ENCODE measurements at places on chromosomes 1 and 21.
A peak's percentile ranks its signal among the peaks of the same experiment; 100 is the strongest.

GRCh38 chr1:113683384-113684152, 75.7 kb downstream of the PHTF1 start:
- no peak for DNase-seq

DNA sequence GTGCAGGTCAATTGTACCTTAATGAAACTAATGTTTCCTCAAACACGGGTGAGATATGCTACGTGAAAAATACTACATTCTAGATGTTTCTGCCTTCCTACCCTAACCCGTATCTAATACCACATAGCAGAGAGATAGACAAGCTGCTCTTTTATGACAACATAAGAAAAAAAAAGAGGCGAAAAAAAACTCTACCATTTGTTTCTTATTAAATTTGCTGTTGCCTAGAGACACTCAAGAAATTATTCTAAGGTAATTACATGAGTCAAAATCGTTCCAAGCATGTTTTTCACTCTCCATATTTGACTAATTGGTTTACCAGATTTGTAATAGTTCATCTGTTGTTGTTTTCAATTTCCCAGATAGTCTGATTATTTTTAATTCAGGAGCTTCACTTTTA, 27.4 kb downstream of the PALMD start:
- no peak for DNase-seq

DNA sequence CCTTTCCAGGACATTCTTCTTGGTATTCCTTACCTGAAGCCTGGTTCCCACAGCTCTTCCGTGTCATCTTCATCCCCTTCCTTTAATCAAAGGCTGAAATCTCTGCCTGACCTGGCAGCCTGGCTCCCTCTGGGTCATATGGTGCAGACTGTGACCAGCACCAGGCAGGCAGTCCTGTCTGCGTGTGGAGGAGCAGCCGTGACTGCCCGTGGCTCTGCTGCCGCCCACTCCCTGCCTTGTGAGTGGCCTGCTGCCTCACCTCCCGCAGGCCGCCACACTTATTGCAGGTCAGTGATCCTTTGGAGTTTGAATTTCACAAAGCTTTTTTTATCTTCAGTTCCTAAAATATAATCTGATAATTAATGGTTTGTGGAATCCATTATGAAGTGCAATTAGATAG, 36.2 kb upstream of the EPHA8 start:
- no peak for DNase-seq

GRCh38 chr21:36145259-36145658, 10.4 kb downstream of the CBR3 start:
- DNase-seq: no peak

DNA sequence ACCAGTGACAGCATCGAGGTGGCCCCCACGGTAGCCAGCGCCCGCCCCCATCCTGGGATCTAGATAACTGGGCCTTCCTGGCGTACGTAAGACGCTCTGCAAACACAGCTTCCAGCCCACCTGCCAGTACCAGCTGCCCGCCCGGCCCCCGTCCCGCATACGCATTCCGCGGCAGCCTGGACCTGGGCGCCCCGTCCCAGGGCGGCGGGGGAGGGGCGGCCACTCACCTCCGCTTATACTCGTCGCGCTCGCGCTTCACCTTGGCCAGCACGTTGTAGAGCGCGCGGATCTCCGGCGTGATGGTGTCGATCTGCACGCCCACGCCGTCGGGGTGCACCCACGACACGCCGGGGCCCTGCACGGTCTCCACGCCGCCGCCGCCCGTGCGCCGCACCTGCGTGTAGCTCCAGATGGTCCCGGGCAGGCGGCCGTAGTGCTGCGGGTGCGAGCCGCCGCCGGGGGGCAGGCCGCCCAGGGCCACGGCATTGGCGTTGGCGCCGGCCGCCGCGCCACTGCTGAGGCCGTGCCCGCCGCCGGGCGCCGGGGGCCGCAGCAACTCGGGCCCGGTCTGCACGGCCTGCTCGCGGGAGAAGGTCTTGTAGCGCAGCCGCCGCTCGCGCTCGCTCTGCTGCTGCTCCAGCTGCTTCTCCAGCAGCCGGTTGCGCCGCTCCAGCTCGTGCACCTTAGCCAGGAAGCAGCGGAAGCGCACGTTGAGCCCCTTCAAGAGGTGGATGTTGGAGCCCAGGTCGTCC, 859 bp downstream of the IFFO2 start:
- DNase-seq: peak; percentile 51

DNA sequence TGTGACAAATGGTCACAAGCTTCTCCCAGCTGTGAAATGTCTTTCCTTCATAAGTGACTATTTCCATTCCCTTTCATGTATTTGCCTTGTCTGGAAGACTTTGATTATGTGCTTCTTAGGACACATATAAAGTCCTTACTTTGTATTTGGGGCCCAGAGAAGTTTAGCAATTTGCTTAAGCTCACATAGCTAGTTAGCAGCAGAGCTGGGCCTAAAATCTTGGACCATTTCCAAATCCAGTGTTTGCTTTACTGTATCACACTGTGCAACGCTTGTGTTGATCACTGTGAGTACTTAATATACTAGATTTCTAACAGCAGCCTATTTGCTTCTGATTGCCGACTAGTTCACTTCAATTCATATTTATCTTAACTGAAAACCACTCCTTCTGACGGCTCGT, 2.2 kb upstream of the KCNA3 start:
- DNase-seq: no peak

- DNase-seq: no peak
Observed at GRCh38 chr1:109258481-109259466, 9.4 kb downstream of the CELSR2 start.

DNA sequence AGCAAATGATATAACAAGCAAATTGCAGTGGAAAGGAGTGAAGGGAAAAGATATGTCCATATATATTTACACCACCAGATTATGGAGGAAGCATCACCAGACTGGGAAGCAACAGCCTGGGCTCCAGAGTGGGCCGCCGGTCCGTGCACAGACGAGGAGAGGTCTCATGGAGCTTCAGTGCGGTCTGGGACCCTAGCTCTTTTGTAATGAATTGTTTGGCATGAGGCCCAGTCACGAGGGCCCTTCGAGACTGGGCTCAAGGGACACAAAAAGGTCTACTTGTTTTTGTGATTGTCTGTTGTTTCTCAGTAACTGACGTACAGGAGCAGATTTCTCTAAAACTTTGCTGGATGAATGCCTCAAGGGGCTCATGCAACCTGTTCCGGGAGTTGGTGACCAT, 12.9 kb upstream of the STUM start:
- DNase-seq: no peak

DNA sequence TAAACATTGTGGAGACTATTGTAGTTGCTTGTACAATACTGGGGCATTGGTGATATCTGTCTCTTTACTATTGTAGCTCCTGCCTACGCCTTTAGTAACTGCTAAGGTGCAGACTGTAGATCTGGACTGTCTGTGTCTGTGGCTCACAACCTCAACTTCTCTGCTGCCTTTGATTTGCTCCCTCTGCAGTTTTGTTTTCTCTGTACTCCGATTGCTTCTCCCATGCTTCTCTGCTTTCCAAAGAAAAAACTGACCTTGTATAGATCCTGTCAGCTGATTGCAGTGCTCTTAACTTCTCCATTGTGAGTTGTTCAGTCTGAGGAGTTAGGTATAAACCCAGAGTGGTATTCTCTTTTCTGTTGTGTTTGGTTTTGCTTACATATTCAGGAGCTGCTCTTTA, 15.3 kb downstream of the MAGI3 start:
- no peak for DNase-seq

GRCh38 chr1:54017979-54018378, at the start of gene LDLRAD1:
Gene LDLRAD1 (minus strand): TSS chr1:54018186. CDS start chr1:54018112, 74 bp downstream.
- no peak for DNase-seq

GRCh38 chr1:1020415-1021009, 592 bp downstream of the AGRN start:
- peak; percentile 41 for DNase-seq

GRCh38 chr1:155455588-155456195, 106.9 kb downstream of the ASH1L start:
- DNase-seq: no peak

DNA sequence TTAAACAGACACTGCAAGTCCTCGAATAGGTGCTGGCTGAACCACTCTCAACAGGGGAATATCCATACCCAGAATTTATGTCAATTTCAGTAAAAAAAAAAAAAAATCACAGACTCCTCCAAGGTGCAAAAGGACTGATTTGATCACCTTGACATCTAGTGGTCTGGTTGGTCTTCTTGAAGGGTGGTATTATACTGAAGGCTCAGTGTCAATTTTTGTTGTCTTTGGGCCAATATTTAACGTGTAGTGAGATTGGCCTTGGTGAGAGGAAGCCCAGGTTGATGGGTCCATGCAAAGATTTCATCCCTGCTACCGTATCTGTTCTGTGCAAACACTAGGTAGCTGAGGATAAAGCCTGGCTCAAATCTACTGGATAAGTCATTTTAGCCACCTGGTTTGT, 4.0 kb upstream of the GBP5 start:
- DNase-seq: no peak
